Skin of body (tissue), 3 donors: ENCODE measurements at places on chromosomes 6 and 20. TPM values are rescaled to one million over a fixed set of nuclear protein-coding genes. Genes with fewer than 3 reads are reported as not detected.

GRCh38 chr6:136070815-136071214 lies 179.3 kb downstream of the MTFR2 start:
- DNase-seq, result no peak

- no peak for DNase-seq
Measured at GRCh38 chr6:50116390-50116789, 66.7 kb upstream of the DEFB112 start.

- DNase-seq, result no peak
Measured at GRCh38 chr6:147782302-147782701, 273.8 kb downstream of the SAMD5 start.

- no peak for DNase-seq
Measured at GRCh38 chr20:8148501-8148900, 16.4 kb downstream of the PLCB1 start.

GRCh38 chr6:133891149-133891926 lies 2.4 kb downstream of the TCF21 start:
- DNase-seq, result no peak

DNA sequence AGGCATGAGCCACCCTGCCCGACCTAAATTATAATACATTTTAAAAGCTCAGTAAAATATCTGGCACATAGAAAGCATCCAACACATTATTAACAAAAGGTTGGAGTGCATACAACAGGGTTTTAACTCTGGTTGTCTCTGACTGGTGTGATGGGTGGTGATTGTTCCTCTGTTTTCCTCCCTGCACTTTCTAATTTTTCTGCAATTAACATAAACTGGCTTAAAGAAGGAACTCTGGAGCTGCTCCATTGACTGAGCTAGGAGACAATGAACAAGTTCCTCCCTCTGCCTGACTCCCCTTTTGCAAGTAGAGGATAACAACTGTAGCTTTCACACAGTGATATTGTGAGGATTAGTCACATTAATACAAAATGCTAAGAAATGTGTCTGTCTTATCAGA lies 48.5 kb upstream of the SIRPG start:
- no peak for DNase-seq

DNA sequence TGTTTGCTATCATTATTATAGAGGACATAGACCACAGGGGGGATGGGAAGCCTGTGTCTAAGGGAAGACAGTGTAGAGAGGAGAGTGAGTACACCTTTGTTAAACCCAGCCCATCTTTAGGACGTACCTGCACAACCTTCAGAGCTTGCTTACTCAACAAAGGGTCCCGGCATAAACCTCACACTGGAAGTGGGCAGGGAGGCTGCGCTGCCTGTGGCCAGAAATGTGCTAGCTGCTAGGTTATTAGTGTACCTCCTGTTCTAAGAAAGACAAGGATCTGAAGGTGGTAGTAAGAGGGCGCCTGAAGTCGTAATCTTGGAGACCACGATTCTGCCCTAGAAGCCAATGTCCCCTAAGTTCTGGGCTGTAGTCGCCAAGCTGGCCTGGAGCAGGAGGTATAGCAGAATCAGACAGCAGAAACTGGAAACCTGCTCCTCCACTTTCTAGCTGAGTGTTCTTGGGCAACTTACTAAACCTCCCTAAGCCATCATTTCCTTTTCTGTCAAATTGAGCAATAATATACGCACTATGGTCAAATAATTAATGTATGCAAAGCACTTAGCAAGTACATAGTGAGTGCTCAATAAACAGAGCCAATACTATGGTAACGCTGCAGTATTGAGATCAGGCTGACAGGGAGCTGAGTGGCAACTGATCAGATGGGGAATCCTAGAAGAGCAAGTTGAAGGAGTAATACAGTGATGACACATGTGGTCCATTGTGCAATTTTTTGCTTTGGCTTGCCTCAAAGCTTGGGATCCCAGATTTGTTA lies 16.8 kb upstream of the AKIRIN2 start:
- no peak for DNase-seq

DNA sequence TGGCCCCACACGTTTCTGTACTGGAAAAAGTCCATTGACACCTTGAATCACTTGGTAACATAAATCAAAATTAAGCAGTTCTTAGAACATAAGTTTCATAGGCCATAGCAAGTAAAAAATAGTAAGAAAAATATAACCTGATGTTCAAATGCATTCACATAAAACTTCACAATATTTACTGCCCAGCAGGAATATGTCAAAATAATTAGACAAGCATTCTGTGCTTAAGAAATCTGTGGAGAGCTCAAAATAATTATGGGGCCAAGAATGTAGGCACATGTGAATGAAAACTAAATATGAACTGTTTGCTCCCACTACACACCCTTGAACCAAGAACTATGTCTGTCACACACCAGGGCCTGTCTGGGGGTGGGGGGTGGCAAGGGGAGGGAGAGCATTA lies 70.8 kb downstream of the IPCEF1 start:
- no peak for DNase-seq

GRCh38 chr20:44478206-44478605 lies 2.5 kb downstream of the TTPAL start:
- DNase-seq, result no peak

DNA sequence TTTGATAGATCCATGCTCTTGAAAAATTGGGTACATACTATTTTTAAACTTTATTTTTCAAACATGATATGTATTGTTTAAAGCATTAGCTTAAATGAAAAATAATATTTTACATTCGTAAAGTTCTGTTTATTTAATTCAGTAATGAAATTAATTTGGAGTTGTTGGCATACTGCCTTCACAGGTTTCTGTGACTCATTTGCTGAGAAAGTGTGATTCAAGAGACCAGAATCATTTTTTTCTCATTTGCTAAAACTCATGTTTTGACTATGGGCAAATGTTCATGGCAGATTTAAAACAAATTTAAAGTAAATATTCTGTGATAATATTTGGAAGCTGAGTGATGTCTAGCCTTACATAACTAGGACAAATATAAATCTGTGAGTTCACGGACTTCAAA lies 230.4 kb downstream of the BCKDHB start:
- DNase-seq, result no peak

- DNase-seq, result no peak
Measured at GRCh38 chr20:57188576-57189079, 77.8 kb downstream of the BMP7 start.

DNA sequence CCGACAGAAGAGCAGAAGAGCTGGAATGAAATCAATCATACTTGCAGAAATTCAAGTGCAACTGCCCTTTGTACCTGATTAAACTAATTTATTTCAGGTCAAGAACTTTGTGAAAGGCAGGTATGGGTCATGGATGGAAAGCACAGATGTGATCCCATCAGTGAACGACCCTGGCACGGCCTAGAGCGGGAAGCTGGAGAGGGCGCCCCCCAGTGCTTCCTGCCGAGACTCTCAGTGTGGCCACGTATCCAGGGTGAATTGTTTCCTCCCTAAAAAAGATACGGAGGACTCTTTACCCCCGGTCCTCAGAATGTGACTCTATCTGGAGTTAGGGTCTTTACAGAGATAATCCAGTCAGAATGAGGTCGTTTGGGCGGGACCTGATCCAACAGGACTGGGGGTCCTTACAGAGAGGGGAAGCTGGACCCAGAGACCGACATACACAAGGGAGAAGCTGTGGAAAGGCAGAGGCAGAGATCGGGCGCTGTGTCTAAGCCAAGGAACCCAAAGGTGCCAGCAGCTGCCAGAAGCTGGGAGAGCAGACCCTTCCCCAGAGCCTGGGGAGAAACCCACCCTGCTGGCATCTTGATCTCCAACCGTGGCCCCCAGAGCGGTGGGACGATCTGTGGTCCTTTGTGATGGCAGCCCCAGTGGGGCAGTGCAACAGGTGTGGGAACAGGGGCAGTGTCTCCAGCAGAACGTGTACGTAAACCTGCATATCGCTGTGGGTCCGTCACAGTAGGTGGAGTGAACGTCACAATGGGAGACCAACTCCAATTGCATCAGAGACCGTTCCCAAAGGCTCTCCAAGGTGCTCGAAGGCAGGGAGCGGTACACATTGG lies 91.9 kb downstream of the TAF4 start:
- DNase-seq, result no peak

Gene ATP5F1E
- total RNA-seq, result 21.6 TPM

DNA sequence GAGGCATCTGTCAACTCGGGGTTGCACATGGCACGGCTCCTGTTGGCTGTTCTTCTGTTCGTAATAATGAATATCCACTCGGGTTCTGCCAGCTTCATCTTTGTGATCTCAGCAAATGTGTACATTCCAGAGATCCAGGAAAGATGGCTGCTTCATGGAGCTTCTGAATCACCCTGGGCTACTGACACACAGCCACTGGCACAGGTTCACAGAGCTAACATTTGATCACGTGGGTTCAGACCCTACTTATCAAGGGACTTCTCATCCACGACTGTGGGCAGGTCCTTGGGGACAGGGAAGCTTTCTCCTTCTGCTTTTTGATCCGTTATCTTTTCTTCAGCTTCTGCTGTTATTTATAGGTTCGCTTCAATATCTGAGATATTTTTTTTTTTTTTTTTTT lies 18.1 kb downstream of the PPP1R3G start:
- no peak for DNase-seq

- no peak for DNase-seq
Measured at GRCh38 chr6:155158030-155158843, 105.6 kb upstream of the CLDN20 start.

DNA sequence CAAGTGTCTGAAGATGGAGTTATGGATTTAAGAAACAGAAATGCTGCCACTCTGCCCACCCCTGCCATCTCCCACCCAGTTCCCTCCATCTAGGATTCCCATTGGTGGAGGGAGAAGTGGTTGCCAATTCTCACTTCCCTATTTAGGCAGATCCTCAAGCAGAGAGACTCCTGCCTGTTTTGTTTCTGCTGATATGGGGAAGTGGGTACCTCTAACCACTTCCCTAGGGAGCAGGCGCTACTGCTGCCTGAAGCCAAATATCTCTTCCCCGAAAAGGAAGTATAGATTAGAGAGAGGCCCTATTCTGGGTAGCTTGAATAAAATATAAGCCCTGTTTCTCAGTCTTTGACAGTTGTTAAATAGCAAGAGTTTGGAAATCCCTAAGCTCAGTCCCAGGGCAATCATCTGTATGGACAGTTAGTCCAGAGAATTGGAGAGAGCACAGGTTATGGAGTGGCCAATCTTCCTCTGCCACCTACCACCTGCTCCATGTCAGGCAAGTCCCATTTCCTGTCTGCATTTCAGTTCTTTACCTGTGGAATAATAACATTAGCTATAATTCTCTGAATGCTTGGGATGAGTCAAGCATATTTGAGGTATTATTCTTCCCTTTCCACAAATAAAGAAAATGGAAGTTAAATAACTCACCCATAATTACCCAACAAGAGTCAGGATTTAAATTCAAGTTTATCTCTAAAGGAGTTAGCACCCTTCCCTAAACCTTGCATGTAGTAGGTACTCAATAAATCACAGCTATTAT lies 2.6 kb upstream of the ADGB start:
- DNase-seq, result no peak

Gene MOG
- not detected for total RNA-seq
